Right atrium auricular region (tissue), 2 donors: ENCODE measurements at places on chromosomes 11 and 22. TPM values are rescaled to one million over a fixed set of nuclear protein-coding genes. Genes with fewer than 3 reads are reported as not detected.

GRCh38 chr11:35594680-35595079 is 23.6 kb upstream of the FJX1 start:
- no peak for DNase-seq

RPS6KB2 gene
- 35.5 TPM for total RNA-seq

- no peak for DNase-seq
These were observed 67.2 kb downstream of the PPP2R1B start for GRCh38 chr11:111698852-111699559.

PARVG gene
- 2.1 TPM for total RNA-seq

DNA sequence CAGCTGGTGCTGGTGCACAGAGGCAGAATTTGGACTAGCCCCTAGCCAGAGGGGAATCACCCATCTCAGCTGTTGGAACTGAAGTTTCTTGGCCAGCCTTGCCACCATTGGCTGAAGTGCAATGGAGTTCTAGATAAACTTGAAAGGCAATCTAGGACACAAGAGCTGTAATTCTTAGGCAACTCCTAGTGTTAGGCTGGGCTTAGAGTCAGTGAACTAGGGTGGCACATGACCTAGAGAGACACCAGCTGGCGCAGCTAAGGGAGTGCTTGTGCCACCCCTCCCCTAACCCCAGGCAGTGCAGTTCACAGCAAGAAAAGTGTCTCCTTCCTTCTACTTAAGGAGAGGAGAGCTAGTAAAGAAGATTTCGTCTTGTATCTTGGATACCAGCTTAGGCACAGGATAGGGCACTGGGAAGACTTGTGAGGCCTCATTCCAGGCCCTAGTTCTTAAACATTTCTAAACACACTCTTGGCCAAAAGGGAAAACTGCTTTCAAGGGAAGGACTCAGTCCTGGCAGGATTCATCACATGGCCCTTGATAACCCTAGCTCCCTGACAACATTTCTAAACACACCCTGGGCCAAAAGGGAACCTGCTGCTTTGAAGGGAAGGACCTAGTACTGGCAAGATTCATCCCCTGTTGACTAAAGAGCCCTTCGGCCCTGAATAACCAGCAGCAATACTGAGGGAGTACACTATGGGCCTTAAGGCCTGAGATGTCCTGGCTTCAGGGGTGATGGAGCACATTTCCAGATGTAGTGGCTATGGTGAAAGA is 53.4 kb downstream of the XRRA1 start:
- DNase-seq = no peak
